SK-MEL-5 (cell line): ENCODE measurements at places on chromosomes 5 and 9. TPM values are rescaled to one million over a fixed set of nuclear protein-coding genes. Genes with fewer than 3 reads are reported as not detected.

Gene CSF2
- total RNA-seq = not detected in 2 replicates

Gene SKP2
- 25.5 and 29.5 TPM in 2 replicates for total RNA-seq

Gene TRIM52
- 2.2 and 3.3 TPM in 2 replicates for total RNA-seq

Gene SLC25A25
- total RNA-seq = 26.5 and 30.8 TPM in 2 replicates

Gene SLC36A3
- not detected in 2 replicates for total RNA-seq

Gene OLFML2A
- 0.51 and 0.90 TPM in 2 replicates for total RNA-seq

Gene FAM219A
- 7.4 and 8.2 TPM in 2 replicates for total RNA-seq

Gene SLC6A7
- total RNA-seq = not detected in 2 replicates

DNA sequence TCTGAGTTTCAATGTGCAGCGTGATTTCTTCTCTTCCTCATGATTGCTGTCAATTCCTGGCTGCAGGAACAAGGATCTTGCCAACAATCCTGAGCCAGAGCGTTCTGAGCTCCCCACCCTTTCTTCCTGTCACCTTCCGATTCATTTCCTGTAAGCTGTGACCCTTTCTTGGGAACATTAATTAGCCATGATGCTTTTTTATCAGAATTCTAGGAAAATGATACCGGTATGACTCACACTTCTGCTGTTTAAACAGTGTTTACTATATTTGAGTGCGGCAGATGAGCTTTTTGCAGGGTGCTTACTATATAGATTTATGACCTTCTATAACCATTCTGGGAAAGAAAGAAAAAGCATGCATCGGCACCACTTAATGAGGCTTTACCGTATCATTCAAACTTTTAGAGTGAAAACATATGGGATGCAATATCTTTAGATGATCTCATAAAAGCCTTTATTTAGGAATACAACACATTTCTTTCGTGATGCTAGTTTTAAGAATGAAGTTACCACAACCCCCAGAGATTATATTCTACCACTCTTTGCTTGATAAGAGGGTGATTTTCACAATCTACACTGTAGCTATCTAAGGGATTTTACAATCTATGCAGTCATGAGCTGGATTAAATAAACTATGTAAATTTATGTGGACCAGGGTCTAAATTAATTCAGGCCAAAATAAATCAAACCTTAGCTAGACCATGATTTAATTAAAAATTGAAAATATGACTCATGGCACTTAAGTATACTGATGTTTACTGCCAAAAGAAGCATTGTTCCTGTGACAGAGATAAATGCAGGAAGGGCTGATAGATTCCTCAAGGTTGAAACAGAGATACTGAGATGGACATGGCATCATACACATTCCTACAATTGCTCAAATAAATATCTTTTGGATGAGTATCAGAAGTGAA is 38.0 kb upstream of the OSMR start:
- no peak for DNase-seq

GRCh38 chr5:169511708-169512107 is 71.9 kb upstream of the SPDL1 start:
- DNase-seq = no peak

GRCh38 chr5:149855366-149855765 is 89.2 kb downstream of the PDE6A start:
- peak; percentile 97 for DNase-seq

DNA sequence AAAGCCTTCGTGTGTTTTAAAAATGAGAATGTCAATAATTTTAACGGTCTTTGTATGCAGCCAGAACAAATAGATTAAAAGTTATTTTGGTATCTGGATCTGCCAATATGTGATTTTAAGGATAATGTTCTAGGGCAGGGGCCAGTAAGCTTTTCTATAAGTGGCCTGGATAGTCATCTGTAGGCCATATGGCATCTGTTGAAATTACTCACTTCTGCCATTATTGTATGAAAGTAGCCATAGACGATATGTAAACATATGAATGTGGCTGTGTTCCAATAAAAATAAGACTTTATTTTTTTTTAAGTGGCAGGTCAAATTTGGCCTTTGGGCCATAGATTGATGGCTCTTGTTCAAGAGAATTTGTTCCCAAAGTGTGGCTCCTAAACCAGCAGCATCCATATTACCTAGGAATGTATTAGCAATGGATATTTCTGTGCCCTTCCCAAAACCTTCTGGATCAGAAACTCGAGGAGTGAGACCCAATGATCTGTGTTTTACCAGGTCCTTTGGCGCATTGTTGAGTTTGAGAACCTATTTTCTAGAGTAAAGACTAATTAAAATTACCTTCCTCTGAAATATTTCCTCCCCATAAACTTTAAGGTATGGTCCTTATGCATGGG is 55.9 kb downstream of the C6 start:
- no peak for DNase-seq

GRCh38 chr5:76083555-76084495 is 642 bp downstream of the SV2C start:
- DNase-seq = no peak

GRCh38 chr9:135882011-135882410 is 25.3 kb downstream of the CAMSAP1 start:
- no peak for DNase-seq

- peak; percentile 41 for DNase-seq
Observed at GRCh38 chr9:6197330-6197729, 18.3 kb upstream of the IL33 start.

GRCh38 chr9:129146441-129146941 is 31.6 kb downstream of the IER5L start:
- no peak for DNase-seq

DNA sequence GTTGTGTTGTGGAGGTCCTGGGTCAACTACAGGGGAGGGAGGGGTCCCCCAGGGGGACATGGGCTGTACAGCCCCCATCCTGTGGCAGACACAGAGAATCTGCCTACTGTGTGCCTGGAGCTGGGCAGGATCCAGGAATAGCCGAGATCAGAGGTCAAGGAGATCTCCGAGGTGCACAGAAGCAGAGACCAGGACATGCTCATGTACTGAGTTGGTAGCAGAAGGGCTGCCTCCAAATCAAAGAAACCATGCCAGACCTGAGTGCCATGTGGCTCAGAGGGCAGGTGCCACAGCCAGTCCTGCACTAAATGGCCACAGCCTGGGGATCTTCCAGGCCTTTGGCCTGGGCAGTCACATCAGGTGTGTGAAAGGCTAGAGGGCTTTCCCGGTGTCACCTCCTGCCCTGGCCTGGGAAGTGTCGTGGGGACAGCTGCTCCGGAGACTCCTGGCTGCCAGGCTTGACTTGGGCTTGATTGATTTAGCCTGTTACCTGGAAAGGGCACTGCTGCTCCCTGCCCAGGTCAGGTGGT is 27.8 kb downstream of the GSN start:
- DNase-seq = no peak

GRCh38 chr9:27524236-27524635 is at the start of gene IFNK:
Gene IFNK (plus strand): TSS chr9:27524290. CDS start chr9:27524337, 47 bp downstream.
- no peak for DNase-seq

DNA sequence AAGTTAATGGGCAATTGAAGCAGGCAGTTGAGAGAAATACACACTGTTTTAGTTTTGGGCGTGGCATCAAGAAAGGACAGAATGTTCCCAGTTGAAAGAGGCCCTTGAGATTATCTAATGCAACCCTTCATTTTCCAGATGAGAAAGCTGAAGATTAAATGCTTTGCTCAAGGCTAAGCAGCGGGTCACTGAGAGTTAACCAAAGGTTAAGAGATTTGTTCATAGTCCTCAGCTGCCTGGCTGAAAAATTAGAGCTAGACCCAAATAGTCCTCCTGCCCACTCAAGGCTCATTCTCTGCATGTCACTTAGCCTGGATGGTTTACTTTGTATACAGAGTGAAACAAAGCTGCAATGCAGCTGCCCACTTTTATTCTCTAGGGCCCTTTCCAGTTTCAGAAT is 46.7 kb upstream of the MAMDC2 start:
- peak; percentile 31 for DNase-seq

- no peak for DNase-seq
Observed at GRCh38 chr9:137219757-137220316, 2.2 kb downstream of the RNF208 start.

DNA sequence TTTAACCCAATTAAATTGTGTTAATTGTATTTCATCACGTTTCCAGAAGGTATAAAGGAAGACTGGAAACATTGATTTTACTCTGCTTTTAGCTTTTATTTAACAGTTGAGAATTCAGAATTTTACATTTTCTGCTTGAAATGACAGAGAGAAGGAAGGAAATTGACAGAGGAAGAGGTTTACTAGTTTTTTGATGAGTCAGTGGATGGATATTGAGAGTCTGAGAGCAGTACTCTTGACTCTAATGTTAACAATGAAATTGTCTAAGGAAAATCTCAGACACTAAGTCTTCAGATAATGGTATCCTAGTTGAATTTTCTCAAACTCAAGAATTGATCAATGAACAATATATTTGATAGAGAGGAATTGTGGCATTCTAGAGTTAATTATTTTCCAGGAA is 60.6 kb downstream of the IPO11 start:
- no peak for DNase-seq

GRCh38 chr5:139635606-139636206 is 12.4 kb upstream of the CXXC5 start:
- DNase-seq = peak; percentile 66
